Renal cortical epithelial cell (primary cell): ENCODE measurements at places on chromosomes 12 and 14. TPM values are rescaled to one million over a fixed set of nuclear protein-coding genes. Genes with fewer than 3 reads are reported as not detected.

OR4E2 gene
- not detected in 2 replicates for total RNA-seq

SCNN1A gene
- 57.5 and 243 TPM in 2 replicates for total RNA-seq

CDK2 gene
- 12.9 and 29.0 TPM in 2 replicates for total RNA-seq

PTGER2 gene
- 8.7 and 41.3 TPM in 2 replicates for total RNA-seq

GPR84 gene
- not detected in 2 replicates for total RNA-seq

RAD9B gene
- 0.52 and 0.89 TPM in 2 replicates for total RNA-seq

TUNAR gene
- total RNA-seq = 0.69 and 3.0 TPM in 2 replicates

VRTN gene
- not detected in 2 replicates for total RNA-seq

SIX6 gene
- total RNA-seq = not detected in 2 replicates

MANSC1 gene
- total RNA-seq = 0.35 and 1.8 TPM in 2 replicates

NPAS3 gene
- 0.70 TPM in 1 of 2 replicates, not detected in the other for total RNA-seq

TMEM229B gene
- total RNA-seq = 0.69 and 3.9 TPM in 2 replicates

WNK1 gene
- total RNA-seq = 43.9 and 222 TPM in 2 replicates
